ENCODE measurements at places on chromosomes 12 and 14. TPM values are rescaled to one million over a fixed set of nuclear protein-coding genes. Genes with fewer than 3 reads are reported as not detected.

LALBA gene
- not detected for total RNA-seq

DPPA3 gene
- not detected for total RNA-seq

GALNT16 gene
- 1.8 TPM for total RNA-seq

MYH6 gene
- total RNA-seq: not detected

B4GALNT1 gene
- 1.5 TPM for total RNA-seq

SERPINA12 gene
- total RNA-seq: not detected

SSTR1 gene
- total RNA-seq: 0.66 TPM

PIK3C2G gene
- total RNA-seq: not detected

SMIM41 gene
- 0.13 TPM for total RNA-seq

RAP1B gene
- total RNA-seq: 295 TPM

PTHLH gene
- 6.0 TPM for total RNA-seq

SLC25A21 gene
- total RNA-seq: 0.40 TPM
